ENCODE measurements at places on chromosomes 7 and 10.

- no peak for DNase-seq
Measured at GRCh38 chr7:93817526-93817925, 73.0 kb downstream of the TFPI2 start.

DNA sequence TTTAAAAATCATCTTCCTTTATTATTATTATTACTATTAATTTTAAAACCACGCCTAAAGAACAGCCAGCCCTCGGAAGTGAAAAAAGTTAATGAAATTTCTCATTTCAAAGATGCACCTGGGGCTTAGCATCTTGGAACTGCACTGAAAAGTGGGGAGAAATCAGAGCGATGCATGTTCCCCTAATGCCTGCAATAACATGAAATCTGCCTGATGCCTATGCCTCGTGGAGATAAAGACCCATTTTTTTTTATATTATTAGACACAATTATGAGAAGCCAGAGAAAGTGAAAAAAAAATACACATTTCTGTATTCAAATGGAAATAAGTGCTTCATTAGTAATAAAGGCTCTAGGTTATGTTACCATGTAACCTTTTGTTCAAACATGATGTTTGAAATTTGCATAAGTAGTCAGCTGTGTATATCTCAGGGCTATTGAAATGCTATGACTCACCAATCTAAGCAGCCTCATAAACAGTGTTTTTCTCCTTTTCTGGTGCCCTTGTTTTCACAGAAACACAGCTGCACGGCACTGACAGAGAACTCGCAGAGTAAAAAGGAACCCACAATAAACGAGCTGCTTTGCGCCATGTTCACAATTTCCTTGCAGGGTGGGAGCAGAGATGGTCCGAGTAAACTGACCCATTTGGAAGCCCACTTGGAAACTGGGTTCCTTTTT lies 175.8 kb upstream of the PRKCQ start:
- peak; percentile 47 for DNase-seq

DNA sequence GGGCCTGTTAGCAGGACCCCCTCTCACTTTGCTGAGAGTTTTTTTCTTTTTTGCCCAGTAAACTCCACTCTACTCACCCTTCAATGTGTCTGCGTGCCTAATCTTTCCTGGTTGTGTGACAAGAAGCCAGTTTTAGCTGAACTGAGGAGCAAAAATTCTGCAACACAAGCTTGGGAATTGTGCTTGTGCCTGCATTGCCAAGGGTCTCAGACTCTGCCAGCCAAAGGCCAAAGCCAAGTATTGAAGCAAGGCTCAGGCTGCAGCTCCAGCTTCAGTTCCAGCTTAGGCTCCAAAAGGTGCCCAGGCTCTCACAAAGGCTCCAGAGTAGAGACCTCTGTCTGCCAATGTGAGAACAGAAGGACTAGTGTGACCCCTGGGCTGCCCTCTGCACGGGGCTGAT lies 4.2 kb upstream of the CPA2 start:
- DNase-seq = no peak

DNA sequence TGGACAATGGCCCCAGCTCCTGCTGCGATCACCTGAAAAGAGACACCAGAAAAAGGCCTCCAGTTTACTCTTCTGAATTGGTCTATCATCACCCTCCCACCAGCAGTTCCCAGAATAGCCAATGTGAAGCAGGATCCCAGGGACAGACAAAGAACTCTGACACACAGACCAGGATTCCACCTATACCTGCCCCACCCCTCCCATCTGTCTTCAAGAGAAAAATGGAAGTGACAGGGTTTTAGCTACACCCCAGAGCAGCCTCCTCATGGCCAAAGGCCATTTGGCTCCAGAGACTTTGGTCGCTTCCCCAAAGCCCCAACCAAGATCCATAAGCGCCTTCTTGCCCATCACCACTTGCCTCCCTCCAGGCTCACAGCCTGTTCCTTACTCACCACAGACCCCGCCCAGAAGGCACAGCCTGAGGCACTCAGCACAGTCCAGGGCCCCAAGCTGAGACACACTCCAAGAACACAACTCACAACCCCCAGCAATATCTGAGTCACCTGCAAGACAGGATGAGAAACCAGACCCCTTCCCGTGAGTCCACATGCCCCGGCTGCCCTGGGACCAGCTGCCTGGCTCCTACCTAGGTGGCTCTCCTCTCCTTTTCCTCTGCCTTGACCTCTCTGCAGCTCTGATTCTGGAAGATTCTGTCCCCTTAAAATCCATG lies 6.5 kb downstream of the TMEM176B start:
- no peak for DNase-seq

- DNase-seq = no peak
Measured at GRCh38 chr7:103687272-103687671, 241.3 kb upstream of the SLC26A5 start.

GRCh38 chr7:66883716-66884115 lies 37.3 kb upstream of the TMEM248 start:
- DNase-seq = no peak

GRCh38 chr7:135733603-135734342 lies 5.8 kb upstream of the SLC13A4 start:
- DNase-seq = no peak

GRCh38 chr10:18594574-18595156 lies 56.7 kb downstream of the NSUN6 start:
- DNase-seq = no peak

DNA sequence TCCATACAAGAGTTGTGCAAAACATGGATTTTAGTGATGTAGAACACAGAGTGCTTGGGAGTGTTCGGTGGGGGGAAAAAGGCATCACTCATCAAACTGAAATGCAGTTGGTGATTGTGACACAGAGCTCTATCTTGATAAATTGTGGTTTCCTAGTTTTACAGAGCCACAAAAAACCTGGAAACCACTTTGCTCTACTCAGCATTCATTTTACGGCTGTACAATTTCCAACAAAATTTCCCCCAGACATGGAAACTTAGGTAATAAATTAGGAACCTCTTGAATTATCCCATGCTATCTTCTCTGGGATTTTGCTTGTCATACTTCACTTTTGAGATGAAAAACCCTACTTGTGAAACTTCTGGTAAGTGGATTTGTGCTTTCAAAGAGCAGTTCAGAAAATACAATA lies 614.9 kb upstream of the FZD8 start:
- no peak for DNase-seq

DNA sequence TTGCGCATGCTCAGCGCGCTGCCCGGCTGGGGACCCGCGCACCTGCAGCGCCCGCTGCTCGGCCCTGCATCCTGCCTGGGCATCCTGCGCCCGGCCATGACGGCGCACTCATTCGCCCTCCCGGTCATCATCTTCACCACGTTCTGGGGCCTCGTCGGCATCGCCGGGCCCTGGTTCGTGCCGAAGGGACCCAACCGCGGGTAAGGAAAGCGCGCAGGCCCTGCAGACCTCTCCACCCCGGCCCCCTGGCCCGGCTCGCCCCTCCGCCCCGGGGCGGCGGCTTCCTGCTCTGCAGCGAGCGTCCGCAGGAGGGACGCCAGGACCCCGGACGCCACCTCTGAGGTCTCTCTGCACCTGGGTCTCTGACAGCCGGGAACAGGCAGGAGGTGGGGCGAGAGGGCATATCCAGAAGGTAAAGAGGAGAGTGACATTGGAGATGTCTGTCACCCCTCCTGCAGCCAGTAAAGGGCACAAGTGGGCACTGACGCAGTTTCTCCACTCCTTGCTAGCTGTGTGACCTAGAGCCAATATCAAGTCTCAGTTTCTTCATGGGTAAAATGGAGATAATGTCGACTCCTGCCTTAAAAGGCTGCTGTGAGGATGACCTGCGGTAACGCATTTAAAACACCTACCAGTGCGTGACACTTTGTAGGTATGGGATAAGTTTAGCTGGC lies 338 bp downstream of the ATP6V0E2 start:
- no peak for DNase-seq

GRCh38 chr7:127245002-127245401 lies 7.7 kb downstream of the GRM8 start:
- DNase-seq = no peak
